Stimulated activated CD8-positive, alpha-beta memory T cell treated with anti-CD3 and anti-CD28 coated beads, Interleukin-7, amount 100 ng/mL, for 1 hour (primary cell): ENCODE measurements at places on chromosomes 1 and 21.

GRCh38 chr1:4495809-4496208 is 158.6 kb upstream of the AJAP1 start:
- DNase-seq, result no peak

DNA sequence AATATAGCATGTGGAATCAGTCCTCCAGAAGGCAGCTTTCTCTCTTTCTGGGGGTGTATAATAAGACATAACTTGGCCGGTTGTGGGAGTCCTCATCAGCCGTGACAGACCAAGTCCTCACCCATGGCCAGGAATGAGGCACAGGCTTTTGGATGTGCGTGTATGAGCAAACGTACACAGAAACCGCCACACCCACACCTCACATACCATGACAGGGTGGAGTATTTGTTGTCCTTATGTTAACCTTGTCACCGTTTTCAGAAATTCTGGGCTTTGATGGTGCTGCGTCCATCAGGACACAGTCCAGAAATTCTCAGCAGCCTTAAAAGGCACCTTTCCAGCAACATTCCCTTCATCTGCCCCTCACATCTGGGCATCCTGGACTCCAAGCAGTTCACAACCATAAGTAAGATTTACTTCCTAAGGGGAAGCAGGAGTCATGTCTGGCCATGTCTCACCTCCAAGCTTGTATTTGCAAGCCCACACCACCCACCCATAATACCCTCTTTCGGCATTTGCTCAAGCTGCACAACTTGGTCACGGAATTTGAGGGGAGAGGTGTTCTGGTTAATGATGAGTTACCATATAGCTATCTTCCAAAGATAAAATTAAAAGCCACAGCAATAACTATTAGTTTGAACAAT is 12.4 kb downstream of the C1orf116 start:
- no peak for DNase-seq

- no peak for DNase-seq
Measured at GRCh38 chr1:225446981-225447615, 19.3 kb upstream of the LBR start.

GRCh38 chr1:181079920-181080319 is 8.6 kb upstream of the IER5 start:
- DNase-seq, result no peak

- DNase-seq, result no peak
Measured at GRCh38 chr1:94803517-94804441, 16.4 kb upstream of the SLC44A3 start.

DNA sequence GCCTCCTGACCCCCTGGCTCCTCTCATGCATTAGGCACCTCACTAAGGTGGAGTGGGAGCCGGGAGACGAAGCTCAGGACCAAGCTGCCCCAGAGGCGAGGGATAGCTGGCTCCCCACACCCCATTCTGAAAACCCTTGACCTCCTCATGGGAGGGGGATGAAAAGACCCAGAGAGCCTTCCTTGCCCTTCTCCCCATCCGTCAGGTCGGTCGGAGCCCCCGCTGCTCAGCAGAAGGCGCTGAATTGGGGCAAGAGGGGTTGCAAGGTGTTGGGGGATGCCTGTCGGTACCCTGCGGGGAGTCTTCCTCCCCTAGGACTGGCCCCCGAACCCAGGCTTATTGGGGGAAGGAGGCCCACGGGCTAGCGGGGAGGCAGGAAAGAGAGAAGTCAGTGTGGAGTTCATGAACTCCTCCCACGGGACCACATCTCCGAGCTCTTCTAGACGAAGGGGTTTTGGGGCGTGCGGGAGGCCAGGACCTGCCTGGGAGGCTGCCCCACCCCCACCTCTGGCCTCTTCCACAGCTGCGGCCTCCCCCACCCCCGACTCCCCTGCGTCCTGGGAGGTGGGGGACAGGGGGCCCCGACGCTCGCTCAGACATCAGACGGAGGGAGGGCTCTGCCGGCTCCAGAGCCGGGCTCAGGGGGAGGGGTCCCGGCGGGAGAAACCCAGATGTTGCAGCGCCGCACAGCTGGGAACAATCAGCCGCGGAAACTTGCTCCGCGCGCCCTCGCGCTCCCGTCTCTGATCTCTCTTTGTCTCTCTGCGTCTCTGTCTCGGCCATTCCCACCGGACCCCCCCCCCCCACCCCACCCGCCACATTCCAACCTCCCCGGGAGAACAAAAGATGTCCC is 719 bp downstream of the MFAP2 start:
- no peak for DNase-seq

- DNase-seq, result no peak
Measured at GRCh38 chr1:205258719-205259118, 31.0 kb downstream of the TMCC2 start.

GRCh38 chr1:195828325-195828724 is 779.9 kb downstream of the KCNT2 start:
- no peak for DNase-seq

GRCh38 chr1:24564695-24565094 is 8.8 kb downstream of the NCMAP start:
- no peak for DNase-seq

DNA sequence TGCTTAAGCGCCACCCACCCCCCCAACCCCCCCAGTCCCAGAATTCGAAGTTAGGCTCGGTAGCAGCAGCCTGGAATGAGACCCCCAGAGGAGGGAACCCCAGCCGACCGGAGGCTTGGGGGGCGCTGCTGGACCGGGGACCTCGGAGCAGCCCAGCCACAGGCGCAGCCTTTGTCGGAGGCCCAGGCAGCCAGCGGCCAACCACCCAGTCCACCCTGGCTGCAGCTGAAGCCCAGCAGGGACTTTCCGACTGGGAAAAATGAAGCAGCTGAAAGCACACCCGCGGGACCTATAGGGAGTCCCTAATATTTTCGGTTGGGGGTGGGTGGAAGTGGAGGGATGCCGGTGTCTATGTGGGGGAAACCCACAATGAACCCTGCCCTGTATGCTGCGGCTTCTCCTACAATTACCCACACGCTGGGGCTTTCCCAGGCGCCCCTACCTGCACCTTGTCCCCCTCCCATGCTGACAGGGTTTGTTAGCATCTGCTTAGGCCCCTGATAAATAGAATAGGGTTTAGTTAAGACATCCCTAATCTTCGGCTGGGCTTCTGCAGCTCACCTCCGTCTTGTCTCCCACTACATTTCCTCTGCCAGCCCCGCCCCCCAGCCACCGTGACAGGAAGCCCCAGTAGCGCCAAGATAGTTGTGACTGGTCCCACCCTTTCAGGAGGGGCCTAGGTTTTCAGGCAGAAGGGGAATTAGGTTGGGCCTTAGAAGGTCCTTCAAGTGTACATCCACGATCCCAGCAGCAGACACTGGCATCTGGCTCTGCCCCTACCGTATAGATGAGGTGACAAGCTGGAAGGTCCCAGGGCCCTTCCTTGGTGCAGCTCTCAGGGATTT is 838 bp downstream of the CCDC28B start:
- peak; percentile 53 for DNase-seq

DNA sequence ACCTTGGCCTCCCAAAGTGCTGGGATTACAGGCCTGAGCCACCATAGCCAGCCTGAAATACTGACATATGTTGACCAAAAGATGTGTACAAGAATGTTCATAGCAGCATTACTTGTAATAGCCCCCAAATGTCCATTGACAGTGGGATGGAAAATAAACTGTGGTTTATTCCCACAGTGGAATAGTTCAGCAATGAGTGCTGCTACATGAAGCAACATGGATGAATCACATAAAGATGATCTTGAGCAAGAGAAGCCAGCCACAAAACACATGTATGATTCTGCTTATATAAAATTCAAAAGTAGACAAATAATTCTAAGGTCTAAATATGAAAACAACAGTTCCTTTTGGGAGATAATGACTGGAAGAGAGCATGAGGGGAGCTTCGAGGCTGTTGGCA is 9.1 kb upstream of the CREG1 start:
- DNase-seq, result no peak

GRCh38 chr1:93304716-93305138 is 41.0 kb upstream of the DR1 start:
- DNase-seq, result no peak

DNA sequence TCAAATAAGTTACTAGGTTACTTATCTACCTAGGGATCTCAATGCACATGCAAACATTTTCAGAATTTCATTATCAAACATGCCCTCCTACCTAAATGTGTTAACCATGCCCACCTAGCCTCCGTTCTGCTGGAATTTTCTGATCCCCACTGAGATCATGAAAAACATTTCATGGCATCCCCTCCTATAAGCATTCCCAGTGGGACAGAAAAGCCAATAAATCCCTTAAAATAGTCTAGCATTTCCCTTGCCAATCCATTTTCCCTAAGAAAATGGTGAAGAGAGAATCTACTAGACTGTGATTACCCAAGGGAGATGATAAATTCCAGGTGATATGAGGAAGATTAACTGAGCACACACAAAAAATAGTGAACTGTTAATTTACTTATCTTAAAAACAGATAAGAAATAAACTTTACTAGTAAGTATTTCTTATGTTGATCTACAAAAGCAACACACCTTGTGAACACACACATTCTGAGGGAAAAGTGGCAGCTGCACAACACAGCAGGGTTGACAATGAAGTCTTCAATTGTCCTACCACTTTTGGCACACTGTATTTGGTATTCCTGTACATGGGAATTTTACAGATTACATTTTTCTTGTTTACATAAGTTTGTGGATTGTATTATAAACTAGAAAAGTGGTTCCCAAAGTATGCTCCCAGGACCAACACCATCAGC is 49.6 kb downstream of the ARID4B start:
- DNase-seq, result no peak

DNA sequence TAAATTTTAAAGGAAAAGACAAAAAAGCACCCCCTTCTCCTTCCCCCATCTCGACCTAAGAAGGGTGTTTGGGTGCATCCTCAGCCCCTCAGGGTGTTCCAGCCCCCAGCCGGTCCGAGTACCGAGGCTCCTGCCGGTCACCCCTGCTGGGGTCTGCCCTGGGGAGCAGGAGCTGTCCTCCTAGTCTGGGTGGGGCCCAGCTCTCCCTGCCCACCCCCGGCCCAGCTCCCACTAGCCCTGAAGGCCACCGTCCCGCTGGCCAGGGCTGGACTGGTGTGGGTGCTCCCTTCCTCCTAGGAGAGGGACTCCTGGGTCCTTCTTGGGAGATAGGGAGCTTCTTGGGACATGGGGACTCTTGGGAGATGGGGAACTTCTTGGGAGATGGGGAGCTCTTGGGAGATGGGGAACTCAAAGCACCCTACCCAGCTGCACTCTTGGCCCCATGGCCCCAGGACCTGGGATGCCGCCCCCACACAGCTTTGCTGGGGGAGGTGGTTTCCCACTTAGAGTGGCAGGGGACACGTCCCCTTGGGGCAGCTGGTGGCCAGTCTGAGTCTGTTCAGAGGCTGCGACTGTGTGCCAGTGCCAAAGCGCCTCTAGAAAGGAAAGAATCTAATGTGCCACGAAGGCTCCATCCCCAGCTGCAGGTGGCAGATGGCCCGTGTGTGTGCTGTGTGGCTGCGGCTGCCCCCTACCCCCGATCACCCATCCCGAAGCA is 44.5 kb downstream of the MORN1 start:
- no peak for DNase-seq

- no peak for DNase-seq
Measured at GRCh38 chr21:45465105-45465504, 60.1 kb downstream of the COL18A1 start.

GRCh38 chr1:162171111-162171510 is 101.6 kb downstream of the NOS1AP start:
- no peak for DNase-seq

DNA sequence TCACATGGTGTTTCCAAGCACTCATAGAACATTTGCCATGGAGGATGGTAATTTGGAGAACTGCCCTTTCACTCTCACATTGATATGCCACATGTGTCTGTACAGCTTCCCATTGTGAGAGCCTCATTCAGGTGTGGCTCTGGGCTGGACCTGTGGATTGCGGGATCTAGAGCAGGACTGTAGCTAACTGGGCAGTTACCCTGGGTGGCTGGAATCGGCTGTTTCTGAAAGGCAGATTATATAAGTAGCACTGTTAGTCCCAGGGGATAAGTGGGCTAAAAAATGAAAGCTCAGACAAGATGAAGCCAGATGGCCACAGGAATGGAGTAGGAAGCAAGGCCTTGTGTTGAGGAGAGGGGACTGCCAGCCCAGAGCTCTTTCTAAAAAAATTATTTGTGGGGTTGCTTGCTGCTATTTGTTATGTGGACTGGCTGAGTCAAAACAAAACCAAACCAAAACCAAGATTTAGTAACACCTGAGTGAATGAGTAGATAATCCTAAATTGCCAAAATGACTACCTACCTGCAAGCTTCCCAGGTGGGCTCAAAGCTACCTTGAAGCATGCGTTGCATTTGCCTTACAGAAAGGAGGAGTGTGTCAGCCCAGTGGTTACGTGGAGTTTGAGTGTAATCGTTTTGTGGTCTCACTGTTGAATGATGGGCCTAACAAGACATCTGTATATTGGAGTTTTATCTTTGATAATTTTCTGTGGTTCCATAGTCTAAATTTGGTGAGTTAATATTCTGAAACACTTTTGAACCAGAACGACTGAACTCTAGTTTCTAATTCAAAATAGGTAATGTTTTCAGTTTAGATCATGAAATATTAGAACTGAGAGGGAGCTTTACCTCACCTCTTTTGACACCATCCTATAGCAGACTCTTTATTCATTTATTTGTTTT is 58.0 kb downstream of the SDCCAG8 start:
- no peak for DNase-seq

DNA sequence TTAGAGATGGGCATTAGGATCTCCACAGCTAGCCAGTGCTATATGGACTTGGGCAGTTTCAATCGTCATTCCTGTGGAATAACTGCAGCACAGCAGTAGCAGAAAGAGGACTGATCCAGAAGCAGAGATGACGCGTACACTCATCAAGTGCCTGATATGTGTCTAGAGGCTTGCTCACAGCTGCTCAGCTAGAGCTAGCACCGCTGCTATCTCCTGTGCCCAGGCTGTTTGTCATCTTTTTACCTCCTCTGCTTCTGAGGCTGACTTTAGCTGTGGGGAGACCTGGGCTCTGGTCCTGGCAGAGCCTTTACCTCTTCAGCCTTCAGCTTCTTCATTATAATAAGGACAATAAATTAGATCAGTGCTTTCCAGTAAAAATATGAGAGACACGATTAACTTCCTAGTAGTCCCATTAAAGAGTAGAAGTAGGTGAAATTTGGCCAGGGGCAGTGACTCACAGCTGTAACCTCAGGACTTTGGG is 5.3 kb downstream of the TENT5C start:
- DNase-seq, result no peak

DNA sequence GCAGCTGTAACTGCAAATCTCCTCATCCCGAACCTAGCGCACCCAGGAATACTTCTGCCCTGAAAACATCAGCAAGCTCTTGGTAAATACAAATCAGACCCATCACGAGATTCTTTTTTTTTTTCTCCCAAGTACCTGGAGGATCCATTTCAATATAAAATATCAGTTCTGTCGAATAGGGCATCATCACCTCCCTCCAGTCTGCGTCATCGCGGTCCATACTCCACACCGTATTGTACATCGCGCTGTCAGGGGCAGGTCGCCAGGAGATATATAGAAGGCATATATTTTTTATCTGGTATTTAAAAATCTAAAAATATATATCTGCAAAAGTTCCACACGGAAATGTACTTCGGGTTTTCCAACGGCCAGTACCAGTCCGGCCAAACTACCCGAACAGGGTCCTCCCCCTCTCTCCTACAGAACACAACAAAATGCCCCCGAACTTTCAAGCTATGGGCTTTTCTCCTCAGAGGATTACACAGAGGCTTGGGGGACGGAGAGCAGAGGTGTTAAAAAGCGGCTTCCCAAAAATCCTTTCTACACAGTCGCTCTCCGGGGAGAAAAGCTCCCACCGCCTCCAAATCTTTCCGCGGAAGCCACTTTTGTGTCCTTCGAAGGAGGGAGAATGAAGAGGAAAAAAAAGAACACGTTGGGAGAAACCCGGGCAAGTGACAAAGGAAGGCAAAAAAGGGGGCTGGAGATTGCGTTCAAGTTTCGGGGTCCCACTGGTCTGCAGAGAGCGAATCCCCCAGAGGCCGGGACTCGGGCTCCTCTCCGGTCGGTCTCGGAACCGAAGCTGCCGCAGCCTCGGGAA is 509 bp downstream of the PIK3R3 start:
- no peak for DNase-seq

GRCh38 chr1:99768524-99769245 is 2.2 kb upstream of the FRRS1 start:
- no peak for DNase-seq
